ENCODE measurements at places on chromosomes 5 and 9. TPM values are rescaled to one million over a fixed set of nuclear protein-coding genes. Genes with fewer than 3 reads are reported as not detected.

ATP6V1G1 gene
- total RNA-seq: 107 TPM

PTCH1 gene
- total RNA-seq: 23.4 TPM

TMC1 gene
- not detected for total RNA-seq

STPG3 gene
- total RNA-seq: 0.54 TPM

TXNDC8 gene
- total RNA-seq: not detected

CBY3 gene
- total RNA-seq: not detected
